ENCODE measurements at places on chromosomes 2 and 18.
A peak's percentile ranks its signal among the peaks of the same experiment; 100 is the strongest.

GRCh38 chr2:205056151-205056561, 510.9 kb downstream of the PARD3B start:
- no peak for DNase-seq

DNA sequence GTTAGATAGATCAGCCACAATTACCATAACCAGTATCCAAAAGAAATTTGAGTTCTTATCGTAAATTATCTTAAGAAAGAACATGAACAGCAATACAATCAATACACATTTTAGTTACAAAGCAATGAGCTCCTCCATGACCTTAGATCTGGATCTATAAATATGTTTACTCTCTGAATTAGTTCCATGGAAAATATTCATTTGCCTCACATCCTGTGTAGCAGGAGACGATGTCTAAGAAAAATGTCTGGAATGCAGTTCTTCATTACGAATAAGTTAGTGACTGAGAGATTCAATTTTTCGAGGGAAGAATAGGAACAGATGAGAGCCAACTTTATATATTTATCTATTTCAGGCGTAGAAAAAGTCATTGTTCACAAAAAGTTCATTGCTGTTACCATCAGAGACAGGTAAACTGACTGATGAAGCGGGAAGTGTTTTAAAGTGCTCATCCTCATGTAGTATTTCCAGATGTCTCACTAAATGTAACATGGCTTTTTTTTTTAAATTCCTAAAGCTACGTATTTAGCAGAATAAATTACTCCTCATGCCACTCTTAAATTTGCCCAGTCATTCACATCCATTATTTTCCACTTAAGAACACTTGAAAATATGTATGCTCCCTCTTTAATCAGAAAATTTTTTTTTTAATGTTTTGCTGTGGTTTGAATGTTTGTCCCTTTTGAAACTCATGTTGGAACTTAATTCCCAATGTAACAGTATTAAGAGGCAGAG, 106.5 kb upstream of the SCN1A start:
- no peak for DNase-seq

DNA sequence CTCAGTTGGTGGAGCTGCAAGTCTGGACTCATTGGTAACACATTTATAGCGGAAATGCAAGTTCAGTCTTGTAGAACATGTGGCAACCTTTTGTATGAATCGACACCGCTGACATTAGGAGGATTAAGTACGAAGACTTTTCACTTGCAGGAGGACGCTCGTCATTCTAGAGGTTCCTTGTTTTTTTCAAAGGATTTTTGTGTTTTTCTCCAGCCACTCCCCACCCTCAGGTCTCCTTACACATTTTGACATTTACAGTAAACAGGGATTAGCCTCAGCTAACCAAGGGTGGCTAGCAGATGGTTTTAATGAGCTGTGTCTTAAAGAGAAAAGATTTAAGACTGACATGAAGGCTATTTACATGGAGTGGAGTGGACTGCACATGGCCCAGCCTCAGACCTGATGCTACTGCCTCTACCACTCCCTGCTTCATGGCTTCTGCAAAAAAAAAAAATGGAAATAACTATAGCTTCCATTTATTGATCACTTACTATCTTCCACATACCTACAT, 173.8 kb downstream of the TRIB2 start:
- no peak for DNase-seq

GRCh38 chr2:57947398-57947797, 99.2 kb upstream of the VRK2 start:
- DNase-seq: no peak

DNA sequence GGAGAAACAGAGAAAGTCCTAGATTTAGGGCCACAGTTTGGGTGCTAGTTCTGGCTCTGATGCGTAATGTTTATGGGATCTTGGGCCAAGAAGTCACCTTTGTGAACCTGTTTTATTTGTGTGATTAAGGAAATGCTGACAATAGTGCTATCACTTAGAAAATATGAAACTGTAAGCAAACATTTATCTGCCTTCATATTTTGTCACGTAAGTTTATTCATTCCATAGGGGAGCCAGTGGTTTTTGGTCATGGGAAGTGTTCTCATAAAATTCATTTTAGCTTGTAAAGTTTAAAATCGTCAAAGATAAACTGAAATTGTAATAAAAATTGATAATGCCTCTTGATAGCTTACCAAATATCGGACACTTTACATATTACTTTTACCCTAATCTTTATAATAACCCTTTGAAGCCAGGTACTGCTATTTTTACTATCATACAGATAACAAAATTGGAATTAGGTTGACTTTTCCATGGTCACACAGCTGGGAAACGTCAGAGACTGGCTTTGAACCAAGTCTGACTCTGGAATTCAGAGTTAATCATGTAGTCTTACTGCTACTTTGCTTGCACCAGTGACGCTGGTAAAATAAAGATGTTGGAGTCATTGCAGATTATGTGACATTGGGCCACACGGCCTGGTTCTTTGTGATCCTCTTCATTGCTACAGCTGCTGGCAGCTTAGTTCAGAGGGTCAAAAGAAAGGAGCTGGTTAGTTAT, 99.7 kb downstream of the ICA1L start:
- DNase-seq: no peak

GRCh38 chr2:169977530-169977929, 150.3 kb downstream of the UBR3 start:
- DNase-seq: no peak

DNA sequence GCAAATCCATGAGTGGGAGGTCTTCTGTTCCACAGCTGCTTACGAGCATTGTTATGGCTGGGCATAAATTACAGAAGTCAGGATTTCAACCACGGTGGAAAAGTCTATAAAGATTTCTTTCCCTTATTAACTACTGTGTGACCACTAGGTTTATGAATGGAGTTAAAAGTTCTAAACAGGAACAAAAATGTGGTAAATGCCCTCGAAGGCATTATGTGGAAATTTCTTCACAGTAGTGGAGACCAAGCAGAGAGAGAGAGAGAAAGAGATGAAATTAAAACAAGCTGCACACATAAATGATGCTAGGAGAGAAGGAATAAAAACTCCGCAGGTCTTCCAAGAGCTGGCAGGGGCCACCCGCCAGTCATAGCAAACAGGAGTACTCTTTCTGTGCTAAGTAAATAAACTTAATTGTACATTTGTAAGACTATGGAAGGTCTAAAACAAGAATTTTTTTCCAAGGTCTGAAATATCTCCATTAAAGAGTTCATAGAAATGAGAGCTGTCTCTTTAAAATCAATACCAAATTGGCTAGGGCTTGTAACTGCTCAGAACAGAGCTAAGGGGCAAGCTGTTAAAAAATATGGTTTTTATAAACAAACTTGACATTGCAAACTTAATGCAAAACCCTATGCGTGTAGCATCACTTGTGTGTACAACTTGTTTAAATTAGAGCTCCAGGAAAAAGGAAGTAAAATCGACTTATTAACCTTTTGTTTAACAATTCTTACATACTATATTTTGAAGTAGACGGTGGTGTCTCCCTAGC, 438.2 kb downstream of the MEIS1 start:
- no peak for DNase-seq

DNA sequence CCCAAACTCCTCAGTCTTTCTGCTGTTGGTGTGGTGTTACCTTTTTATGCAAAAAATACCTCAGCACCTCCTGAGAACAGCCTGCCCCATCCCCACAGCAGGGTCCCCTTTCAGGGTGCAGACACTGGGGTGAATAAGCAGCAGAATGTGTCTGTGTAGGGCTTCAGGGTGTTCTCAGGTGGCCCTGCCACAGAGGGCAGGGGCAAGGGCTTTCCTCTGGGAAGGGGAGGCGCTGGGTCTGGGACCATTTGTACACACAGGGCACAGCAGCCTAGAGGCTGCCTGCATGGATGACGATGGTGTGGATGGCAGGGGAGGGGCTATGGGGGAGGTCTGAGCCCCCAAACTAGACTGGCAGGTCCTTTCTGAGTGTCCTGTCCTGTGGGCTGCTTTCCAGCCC, 2.6 kb downstream of the HAAO start:
- no peak for DNase-seq

DNA sequence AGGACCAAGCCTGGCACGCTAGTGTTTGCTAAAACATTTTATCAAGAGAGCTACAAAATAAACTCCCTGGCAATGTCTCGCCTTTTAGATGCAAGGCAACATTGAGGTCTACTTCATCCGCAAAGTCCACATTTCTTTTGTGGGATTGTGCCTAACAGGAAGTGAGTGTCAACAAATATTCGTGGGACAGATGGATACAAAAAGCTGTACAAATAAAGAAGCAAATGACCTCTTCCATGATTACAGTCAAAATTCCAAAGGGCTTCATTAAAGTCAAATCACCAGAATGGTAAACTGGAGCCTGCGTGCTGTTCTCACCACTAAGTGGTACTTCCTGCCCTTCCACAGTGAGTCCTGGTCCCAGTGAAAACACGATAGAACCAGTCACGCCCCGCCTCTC, 40.4 kb downstream of the L3MBTL4 start:
- DNase-seq: peak; percentile 70

GRCh38 chr2:156697906-156698305, 261.7 kb downstream of the GPD2 start:
- DNase-seq: no peak

GRCh38 chr2:149329489-149330126, 779 bp upstream of the LYPD6 start:
- DNase-seq: no peak

DNA sequence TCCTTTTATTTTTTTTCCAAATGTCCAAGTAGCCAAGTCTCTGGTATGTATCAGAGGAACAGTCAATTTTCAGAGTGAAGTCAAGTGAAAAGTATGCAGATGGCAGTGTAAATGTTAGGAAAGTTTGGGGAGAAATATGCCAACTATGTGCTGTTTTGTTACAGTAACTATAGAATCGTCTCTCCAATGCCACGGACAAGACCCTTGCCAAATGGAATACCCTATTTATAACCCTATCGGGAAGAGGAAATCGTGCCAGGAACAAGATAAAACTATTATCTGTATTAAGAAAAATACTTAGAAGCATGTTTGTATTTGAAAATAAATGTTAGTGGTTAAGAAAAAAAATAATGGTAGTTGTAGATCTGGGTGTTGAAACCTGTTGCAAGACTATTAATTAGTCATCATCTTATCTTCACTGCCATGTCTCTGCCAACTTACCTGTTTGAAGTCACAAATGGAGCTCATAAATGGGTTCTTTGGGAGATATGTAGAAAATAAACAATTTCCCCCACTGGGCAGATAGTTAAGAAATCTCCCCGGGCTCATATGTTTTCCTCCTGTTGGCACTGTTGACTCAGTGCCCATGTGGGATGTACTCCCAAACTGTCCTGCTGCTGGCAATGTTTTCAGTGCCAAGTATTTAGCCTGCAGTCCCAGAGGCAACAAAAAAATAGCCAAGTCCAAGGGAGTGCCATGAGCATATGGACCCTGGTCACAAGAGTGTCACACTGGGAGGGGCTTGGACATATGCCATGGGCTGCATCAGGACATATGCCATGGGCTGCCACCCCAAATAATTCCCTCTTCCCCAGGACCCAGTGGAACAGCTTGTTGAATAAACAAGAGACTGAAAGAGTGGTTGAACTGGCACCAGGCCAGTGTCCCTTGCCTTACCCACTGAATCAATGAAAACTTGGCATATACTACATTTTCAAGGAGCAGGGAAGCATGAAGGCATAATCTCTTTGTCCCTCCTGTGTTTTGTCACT, 366.9 kb downstream of the OSR1 start:
- DNase-seq: peak; percentile 59

GRCh38 chr2:101706819-101707177, 9.3 kb downstream of the MAP4K4 start:
- no peak for DNase-seq

DNA sequence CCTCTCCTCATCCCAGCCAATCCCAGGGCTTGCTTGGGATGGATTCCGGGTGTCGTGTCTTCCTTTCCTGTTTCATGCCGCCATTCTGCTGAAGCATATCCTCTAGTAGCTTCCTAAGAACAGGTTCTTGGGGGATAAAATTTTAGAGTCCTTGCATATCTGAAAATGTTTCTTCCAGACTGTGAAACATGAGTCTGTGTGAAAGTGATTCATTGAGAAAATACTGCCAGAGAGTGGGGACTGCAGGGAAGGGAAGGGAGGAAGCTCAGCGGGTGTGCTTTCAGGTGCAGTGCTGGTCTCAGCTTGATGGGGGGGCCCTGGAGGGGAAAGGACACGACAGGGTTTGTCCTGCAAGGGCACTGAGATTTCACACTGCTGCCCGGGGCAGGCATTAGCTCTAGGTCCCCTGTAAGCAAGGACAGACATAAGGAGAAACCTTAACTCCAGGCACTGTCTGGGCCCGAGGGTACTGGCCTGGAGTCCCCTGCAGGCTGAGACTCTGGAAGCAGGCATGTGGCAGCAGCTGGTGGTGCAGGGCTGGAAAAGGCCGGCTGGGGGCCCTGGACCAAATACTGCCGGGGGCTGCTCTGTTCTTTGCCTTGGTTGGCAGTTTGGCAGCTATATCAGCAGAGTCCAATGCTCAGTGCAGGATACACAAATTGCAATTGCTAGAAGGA, 97.6 kb upstream of the HS6ST1 start:
- no peak for DNase-seq

- no peak for DNase-seq
Measured at GRCh38 chr2:105712166-105712915, 32.4 kb upstream of the NCK2 start.

GRCh38 chr2:216692636-216693413, 2.5 kb downstream of the IGFBP5 start:
- DNase-seq: peak; percentile 74

- no peak for DNase-seq
Measured at GRCh38 chr2:88832311-88832991, 141.0 kb downstream of the RPIA start.

DNA sequence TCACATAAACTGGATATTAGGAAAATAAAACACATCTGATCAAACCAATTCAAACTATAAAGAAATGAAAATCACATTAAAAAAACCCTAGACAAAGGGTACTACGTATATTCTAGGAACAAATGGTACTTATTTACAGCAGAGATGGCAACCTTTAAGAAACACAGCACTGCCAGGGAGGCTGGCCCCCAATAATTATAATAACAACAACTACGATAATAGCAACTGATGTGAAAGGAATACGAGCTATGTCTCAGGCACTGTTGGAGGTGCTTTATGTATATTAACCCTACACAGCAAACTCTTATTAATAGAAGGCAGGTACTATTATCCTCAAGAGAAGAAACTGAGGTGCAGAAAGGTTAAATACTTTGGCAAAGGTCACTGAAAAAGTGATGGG, 193.9 kb downstream of the NBAS start:
- no peak for DNase-seq

- no peak for DNase-seq
Measured at GRCh38 chr2:164839914-164840457, 1.6 kb downstream of the COBLL1 start.
